ENCODE measurements at places on chromosomes 13 and 19.

- no peak for DNase-seq
Measured at GRCh38 chr13:49840675-49841074, 48.2 kb upstream of the KPNA3 start.

GRCh38 chr13:104900191-104900817, 1635.2 kb downstream of the EFNB2 start:
- DNase-seq: no peak

DNA sequence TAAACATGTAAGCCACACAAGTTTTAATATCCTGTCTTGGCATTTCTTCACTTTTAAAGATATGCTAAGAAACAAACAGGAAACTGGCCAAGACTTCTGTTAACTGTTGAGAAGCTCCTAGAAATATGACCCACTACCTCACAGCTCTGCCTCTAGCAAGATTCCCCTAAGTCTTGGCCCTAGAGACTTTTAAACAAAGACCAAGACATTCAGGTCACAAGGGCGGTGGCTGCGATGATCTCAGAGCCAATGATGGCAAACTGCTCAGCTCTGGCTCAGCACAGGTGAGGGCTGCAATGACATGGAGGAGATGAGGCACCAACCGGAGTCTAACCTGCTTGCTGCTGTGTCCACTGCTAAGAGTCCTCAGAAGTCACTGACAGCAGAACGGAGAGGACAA, 114.8 kb downstream of the SUCLA2 start:
- DNase-seq: no peak

GRCh38 chr13:82749551-82749950, 1132.7 kb downstream of the SLITRK1 start:
- no peak for DNase-seq

- no peak for DNase-seq
Measured at GRCh38 chr19:53088091-53088490, 15.1 kb downstream of the ZNF160 start.

- DNase-seq: no peak
Measured at GRCh38 chr13:113658836-113659235, 838 bp upstream of the ATP4B start.

GRCh38 chr13:97986835-97987234, 33.4 kb downstream of the IPO5 start:
- no peak for DNase-seq

DNA sequence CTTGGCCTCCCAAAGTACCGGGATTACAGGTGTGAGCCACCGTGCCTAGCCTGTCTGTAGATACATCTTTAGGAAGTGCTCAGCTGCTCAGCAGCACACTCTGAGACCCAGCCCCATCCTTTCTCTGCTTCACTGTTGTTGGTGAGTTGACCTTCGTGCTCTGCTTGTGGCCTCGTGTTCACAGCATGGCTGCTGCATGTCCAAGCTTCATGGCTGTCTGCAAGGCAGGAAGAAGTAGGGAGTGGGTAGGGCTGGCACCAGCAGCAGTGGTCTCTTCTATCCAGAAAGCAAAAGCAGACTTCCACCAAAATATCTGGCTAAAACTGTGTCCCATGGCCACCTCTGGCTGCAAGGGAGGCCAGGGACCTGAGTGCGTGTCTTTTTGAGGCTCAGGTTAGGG, 14.2 kb downstream of the B3GNT8 start:
- DNase-seq: no peak

Data from stimulated activated CD4-positive, alpha-beta T cell treated with anti-CD3 and anti-CD28 coated beads, Interleukin-1b, Interleukin-23, amount 100 ng/mL, for 24 hours (primary cell).